LHCN-M2 (cell line): ENCODE measurements at places on chromosomes 2 and 18. TPM values are rescaled to one million over a fixed set of nuclear protein-coding genes. Genes with fewer than 3 reads are reported as not detected.

The CIB4 gene
- total RNA-seq, result not detected in 2 replicates

The CXCR4 gene
- total RNA-seq, result not detected in 2 replicates

The FSHR gene
- not detected in 2 replicates for total RNA-seq

- no peak for DNase-seq
These were observed 128.0 kb upstream of the SP5 start for GRCh38 chr2:170587117-170587516.

DNA sequence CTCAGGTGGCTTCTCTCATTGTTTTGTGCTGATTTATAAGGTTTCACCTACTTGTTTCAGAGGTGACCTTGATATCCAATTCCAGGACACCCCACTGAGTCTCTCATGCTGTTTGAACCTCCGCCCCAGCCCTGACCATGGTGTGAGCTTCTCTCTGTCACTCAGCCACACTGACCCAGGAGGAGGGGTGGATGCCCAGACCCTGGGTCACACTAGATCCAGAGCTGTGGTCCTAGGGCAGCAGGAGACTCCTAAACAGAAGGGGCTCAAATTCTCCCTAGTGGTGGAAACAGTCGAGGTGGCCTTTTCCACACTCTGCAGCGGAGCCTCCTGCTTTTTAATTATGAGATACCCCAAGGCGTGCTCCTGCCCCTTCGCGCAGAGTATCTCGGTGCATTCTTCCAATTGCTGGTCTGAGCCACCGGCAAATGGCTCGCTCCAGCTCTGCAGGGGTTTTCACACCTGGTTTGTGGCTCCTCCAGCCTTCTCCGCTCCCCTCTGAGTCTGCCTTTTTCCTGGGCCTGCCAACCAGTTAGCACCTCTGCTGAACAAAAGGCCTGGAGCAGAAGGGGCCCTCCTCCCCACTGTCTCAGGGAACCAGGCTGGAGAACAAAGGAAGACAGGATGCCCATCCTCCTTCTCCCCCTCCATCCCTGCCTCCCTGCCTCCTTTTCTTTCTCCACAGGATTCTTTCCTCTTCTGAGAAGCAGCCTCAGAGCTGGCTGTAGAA, 147.3 kb upstream of the SPRED2 start:
- no peak for DNase-seq

GRCh38 chr2:233233618-233234230, 17.7 kb upstream of the ATG16L1 start:
- DNase-seq, result no peak
